ENCODE measurements at places on chromosomes 12 and 14.

GRCh38 chr12:92762773-92763172 lies 60.0 kb downstream of the PLEKHG7 start:
- DNase-seq = no peak
- no peaks in the 10 kb centered on the region for H3K27me3 ChIP-seq
- no peak overlapping the region for H3K4me3 ChIP-seq
- peaks cover 4% of the 10 kb centered on the region for H3K4me1 ChIP-seq
- H3K27ac ChIP-seq = no peak overlapping the region

GRCh38 chr12:57063991-57064685 lies 14.2 kb upstream of the MYO1A start:
- peaks cover 4% of the 10 kb centered on the region for H3K36me3 ChIP-seq
- H3K27me3 ChIP-seq = no peaks in the 10 kb centered on the region
- H3K4me3 ChIP-seq = no peak overlapping the region

- no peak overlapping the region for H3K27ac ChIP-seq
- no peak overlapping the region for H3K4me3 ChIP-seq
- H3K4me1 ChIP-seq = peaks cover 7% of the 10 kb centered on the region
- peaks cover 12% of the 10 kb centered on the region for H3K36me3 ChIP-seq
- no peak for DNase-seq
Observed at GRCh38 chr14:67554341-67554740, 21.3 kb downstream of the PLEKHH1 start.

- H3K27ac ChIP-seq = no peak overlapping the region
- H3K36me3 ChIP-seq = no peaks in the 10 kb centered on the region
- H3K27me3 ChIP-seq = no peaks in the 10 kb centered on the region
- DNase-seq = no peak
- no peaks in the 10 kb centered on the region for H3K4me1 ChIP-seq
Observed at GRCh38 chr14:81971911-81972310, 438.3 kb upstream of the SEL1L start.

GRCh38 chr12:123337070-123337469 lies 27.6 kb downstream of the SBNO1 start:
- H3K4me1 ChIP-seq = no peaks in the 10 kb centered on the region
- no peak overlapping the region for H3K4me3 ChIP-seq
- no peak for DNase-seq
- peaks cover 24% of the 10 kb centered on the region for H3K36me3 ChIP-seq
- H3K27me3 ChIP-seq = no peaks in the 10 kb centered on the region

GRCh38 chr14:58645641-58646040 lies 7.9 kb downstream of the DACT1 start:
- peaks cover 22% of the 10 kb centered on the region for H3K36me3 ChIP-seq
- no peak overlapping the region for H3K4me3 ChIP-seq
- H3K27me3 ChIP-seq = no peaks in the 10 kb centered on the region
- no peak for DNase-seq
- peaks cover 4% of the 10 kb centered on the region for H3K4me1 ChIP-seq

DNA sequence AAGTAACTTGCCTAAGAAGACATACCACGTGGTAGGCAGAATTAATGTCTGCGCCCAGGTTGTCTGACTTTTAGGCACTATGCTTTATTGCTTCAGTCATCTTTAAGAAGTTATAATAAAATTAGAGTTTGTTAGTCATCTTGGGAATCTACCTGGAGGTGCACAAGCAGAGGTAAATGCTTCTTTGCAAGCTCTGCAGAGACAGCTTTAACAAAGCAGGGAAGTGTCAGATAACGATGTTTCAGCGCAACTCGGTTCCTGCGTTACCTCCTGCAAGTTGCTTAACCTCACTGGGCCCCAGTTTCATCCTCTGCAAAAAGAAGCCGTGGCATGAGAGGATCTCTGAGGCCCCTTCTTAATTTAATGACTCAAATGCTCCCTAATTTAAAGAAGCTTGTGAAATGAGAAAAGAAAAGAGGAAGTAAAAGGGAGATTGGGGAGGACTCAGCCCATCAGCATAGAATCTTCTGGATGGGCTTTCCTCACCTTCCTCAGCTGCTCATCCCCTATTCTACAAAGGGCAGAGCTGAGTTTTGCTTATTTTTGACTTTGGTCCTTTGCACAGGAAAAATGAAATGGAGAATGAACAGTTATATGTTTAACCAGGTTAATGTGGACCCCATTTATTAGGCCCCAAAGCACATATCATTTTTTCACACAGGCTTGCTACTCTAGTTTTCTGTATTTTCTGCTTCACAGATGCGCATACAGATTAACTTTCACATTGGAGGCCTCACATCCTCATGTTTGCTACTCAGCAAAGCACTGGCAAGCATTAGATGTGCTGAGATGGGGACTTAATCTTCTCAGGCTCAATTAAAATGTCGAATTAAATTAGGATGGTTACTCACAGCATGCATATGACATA lies 5.1 kb downstream of the ARHGDIB start:
- DNase-seq = no peak
- no peak overlapping the region for H3K4me3 ChIP-seq
- H3K4me1 ChIP-seq = no peaks in the 10 kb centered on the region
- H3K27me3 ChIP-seq = peaks cover 3% of the 10 kb centered on the region
- no peak overlapping the region for H3K27ac ChIP-seq

- H3K27ac ChIP-seq = no peak overlapping the region
- peaks cover 37% of the 10 kb centered on the region for H3K27me3 ChIP-seq
- no peak overlapping the region for H3K4me3 ChIP-seq
- peaks cover 1% of the 10 kb centered on the region for H3K36me3 ChIP-seq
- DNase-seq = no peak
Observed at GRCh38 chr12:4566474-4566873, 4.5 kb downstream of the DYRK4 start.

All from progenitor cell of endocrine pancreas (in vitro differentiated cells).